ENCODE measurements at places on chromosomes 4 and X.

- no peak overlapping the region for H3K27ac ChIP-seq
- no peaks in the 10 kb centered on the region for H3K36me3 ChIP-seq
- H3K27me3 ChIP-seq, result no peaks in the 10 kb centered on the region
- H3K4me1 ChIP-seq, result no peaks in the 10 kb centered on the region
These were observed 265.3 kb downstream of the HNRNPD start for GRCh38 chr4:82108506-82108905.

GRCh38 chr4:15793506-15794363 lies 15.6 kb downstream of the CD38 start:
- H3K27me3 ChIP-seq, result no peaks in the 10 kb centered on the region
- no peaks in the 10 kb centered on the region for H3K36me3 ChIP-seq
- H3K27ac ChIP-seq, result no peak overlapping the region
- no peak for DNase-seq
- no peaks in the 10 kb centered on the region for H3K4me1 ChIP-seq

GRCh38 chr4:157270552-157270951 lies 50.0 kb downstream of the GRIA2 start:
- H3K4me3 ChIP-seq, result no peak overlapping the region
- no peaks in the 10 kb centered on the region for H3K27me3 ChIP-seq
- H3K4me1 ChIP-seq, result no peaks in the 10 kb centered on the region
- no peak overlapping the region for H3K27ac ChIP-seq

DNA sequence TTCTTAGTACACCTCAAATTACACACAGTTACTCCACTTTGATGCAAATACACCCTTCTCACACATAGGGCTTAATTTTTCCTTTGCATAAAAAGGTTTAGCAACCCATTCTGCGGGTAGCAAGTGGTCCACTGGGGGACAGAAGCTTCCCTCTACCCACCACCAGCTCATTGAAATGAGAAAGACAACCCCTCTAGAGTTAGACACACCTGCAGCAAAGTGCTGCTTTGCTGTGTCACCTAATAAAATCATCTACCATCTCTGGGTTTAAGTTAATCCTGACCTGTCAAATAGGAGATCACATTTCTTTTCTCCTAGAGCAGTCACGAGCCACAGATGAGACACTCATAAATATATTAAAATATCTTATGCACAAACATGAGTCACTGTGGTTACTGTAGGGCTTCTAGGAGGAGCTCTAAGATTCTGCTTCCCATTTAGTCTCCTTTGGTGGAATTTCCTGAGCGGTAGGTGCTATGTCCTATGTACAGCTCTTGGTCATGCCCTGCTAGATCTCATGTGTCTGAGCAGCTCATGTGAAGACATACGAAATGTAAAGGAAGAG lies 11.9 kb downstream of the BMX start:
- H3K4me1 ChIP-seq, result no peaks in the 10 kb centered on the region
- no peak overlapping the region for H3K4me3 ChIP-seq
- DNase-seq, result no peak
- no peaks in the 10 kb centered on the region for H3K36me3 ChIP-seq
- H3K27me3 ChIP-seq, result no peaks in the 10 kb centered on the region
- no peak overlapping the region for H3K27ac ChIP-seq

GRCh38 chrX:134377537-134377936 lies 82.4 kb upstream of the HPRT1 start:
- no peak overlapping the region for H3K27ac ChIP-seq
- H3K27me3 ChIP-seq, result no peaks in the 10 kb centered on the region
- peaks cover 8% of the 10 kb centered on the region for H3K4me1 ChIP-seq
- no peak for DNase-seq
- H3K4me3 ChIP-seq, result no peak overlapping the region

DNA sequence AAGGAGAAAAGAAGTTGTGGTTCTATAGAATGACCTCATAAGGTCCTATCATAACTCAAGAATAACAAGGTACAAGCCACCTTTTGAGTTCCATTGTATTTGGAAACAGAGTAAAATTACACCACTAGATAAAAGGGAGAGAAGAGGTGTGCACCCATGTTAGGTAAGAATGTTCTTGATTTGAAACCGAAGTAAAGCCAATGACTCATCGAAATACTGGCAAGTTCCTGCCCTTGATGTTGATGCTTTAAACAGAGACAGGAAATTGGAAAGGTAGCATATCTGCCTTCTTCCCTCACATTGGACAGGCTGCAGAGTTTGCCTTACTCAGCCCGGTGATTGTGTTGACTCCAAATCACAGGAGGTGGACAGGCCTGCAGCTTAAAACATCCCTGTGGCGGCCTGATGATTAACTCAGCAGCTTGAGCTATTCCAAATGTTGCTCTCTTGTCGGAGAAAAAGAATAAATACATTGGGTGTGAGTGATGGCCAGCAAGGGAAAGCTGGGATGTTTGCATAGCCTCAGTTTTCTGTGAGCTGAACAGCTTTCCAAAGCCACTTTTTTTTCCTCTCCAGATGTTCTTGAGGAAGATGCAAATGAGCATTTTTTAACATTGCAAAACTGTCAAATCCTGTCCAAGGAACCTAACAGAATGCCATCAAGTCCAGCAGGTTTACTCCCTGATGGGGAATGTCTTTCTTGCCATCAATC lies 321.1 kb downstream of the NKX6-1 start:
- no peaks in the 10 kb centered on the region for H3K4me1 ChIP-seq
- no peak overlapping the region for H3K27ac ChIP-seq
- DNase-seq, result no peak

DNA sequence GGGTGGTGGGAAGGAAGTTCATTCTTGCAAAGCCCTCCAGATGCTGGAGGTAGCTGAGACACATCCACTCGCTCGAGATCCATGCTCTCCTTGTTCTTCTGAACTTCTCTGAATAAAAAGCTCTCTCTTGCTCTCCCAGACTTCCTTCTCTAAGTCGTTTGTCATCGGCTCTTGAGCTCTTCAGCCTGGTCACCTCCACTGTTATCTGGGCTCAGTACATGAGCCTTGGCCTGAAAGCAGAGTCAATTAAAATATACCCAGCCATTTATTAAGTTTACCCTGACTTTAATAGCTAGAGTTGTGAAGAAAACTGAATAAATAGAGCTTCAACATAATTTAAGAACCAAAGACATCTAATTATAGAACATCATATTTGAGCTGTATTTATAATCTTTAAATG lies 99.0 kb downstream of the CPE start:
- no peaks in the 10 kb centered on the region for H3K36me3 ChIP-seq
- H3K4me1 ChIP-seq, result no peaks in the 10 kb centered on the region
- H3K4me3 ChIP-seq, result no peak overlapping the region
- no peak overlapping the region for H3K27ac ChIP-seq

- H3K27me3 ChIP-seq, result no peaks in the 10 kb centered on the region
- no peak overlapping the region for H3K4me3 ChIP-seq
These were observed 59.0 kb upstream of the VCX3B start for GRCh38 chrX:8405631-8406030.

Data from CD4-positive, CD25-positive, alpha-beta regulatory T cell (primary cell).